ENCODE measurements at places on chromosomes 4 and X.
A peak's percentile ranks its signal among the peaks of the same experiment; 100 is the strongest.

DNA sequence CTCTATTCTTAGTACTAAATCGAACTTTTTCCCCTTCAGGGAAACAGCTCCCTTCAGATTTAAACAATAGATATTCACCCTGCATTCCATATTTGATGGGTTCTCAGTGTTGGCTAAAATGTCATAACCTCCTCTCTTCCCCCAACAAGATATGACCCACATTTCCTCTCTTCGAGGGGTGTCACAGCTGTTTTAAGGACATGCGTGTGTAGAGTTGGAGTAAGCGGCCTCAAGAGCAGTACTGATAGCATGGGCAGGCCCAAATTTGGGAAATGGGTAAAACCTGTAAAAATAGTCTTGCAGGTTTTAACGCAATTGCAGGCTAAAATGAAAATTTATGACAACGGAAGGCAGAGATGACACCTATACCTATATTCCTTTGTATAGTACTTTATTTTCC lies 28.7 kb downstream of the SAT1 start:
- no peak for DNase-seq

GRCh38 chr4:7842384-7843279 lies 97.0 kb downstream of the AFAP1 start:
- peak; percentile 87 for DNase-seq

DNA sequence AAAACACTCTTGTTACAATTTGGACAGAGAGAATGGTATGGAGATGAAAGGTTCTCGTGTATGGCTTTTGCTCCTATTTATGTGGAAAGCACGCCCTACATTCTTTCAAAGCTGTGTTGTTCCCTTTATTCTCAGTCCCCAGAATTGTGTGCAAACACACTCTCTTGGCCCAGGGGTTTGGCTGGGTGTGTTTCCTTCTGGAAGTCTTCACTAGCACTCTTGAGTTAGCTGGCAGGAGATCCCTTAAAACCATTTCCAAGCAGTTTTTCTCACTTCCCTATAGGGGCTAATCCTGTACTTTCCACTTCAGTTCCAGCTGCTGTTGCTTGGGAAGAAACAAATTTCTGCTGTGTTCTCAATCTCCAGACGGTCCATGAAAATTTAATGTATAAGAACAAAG lies 35.1 kb downstream of the FHL1 start:
- no peak for DNase-seq

GRCh38 chr4:82799006-82799881 lies 648 bp upstream of the SCD5 start:
- peak; percentile 55 for DNase-seq

- no peak for DNase-seq
These were observed 104.2 kb downstream of the FAM47B start for GRCh38 chrX:35046660-35047296.

GRCh38 chr4:105306820-105307219 lies 160.1 kb downstream of the TET2 start:
- DNase-seq: no peak

DNA sequence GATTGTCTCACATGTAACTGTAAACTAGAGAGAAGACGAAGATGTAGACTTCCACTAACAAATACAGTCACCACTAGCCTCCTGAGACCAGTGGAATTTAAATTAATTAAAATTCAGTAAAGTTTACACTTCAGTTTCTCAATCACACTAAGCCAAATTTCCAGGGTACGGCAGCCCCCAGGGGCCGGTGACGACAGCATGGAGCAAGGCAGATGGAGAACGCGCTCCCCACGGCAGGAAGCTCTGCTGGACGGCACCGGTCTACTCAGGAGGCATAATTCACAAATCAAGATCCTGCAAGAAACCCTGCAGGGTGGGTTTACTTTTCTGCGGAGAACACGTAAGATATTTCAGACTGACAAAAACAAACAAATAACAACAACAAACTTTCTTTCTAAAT lies 80.7 kb downstream of the FAT1 start:
- DNase-seq: peak; percentile 71

DNA sequence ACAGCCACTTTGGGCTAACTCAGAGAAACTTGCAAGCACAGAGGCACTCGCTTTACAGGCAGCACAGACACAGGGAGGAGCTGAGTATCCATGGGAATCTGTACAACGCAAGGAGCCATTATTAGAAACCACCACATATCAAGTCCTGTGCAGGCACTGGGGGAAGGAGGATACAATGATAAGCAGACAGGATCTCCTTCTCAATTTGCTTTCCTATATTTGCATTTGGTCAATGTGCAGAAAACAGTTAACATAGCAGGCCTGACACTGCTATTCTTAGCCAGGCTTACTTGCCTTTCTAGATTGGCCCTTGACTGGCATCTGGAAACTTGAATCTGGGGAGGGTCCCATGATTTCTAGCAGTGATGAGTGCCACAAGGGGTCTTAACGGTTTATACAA lies 65.8 kb downstream of the TEC start:
- DNase-seq: no peak

DNA sequence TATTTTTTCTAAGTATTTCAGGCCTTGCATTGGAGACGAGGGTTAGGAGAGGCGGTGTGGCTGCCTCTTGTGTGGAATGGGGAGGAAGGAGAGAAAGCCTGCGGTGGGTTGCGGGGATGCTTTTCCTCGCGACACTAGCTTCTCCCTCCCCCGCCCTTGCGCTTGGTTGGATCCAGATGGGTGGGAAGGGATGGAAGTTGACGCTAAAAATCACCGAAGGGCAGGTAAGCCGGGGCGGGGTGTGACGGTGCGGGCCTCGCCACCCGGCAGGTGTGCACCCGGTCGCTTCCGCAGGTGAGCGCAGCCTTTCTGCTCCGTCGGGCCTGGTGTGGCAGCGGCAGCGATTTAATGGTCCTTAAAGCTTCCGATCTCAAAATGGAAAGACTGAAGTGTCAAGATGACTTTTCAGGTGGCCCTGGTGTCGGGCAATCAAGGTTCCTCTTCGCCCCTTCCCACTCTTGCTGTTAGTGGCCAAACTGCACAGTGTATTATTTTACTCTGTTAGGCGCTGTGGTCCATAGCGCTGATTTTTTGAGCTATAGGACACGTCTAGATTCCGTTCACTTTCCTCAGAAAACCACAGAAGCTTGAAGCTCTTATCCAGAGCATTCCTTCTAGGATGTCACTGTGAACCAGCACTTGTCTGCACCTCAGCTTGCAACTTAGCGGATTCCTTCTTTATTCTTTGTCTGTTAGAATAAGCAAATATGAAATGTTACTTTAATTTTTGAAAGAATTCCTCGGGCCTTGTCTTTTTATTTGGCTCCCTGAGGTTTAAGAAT lies 765 bp downstream of the ENOPH1 start:
- no peak for DNase-seq

DNA sequence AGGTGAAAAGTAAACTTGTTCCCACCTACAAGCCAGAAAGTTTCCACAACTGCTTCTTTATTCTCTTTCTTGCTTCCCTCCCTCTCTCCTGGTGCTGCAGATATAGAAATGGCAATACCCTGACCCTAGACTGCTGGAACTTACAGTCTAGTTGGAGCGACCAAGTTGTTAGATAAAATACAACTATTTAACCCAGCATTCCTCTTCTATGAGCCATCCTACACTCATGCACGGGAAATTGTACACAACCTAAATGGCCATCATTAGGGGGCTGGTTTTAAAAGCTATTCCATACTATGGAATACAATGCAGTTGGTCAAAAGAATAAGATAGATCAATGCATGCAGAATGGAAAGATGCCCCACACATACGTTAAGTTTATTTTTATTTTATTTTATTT lies 41.1 kb downstream of the PJA1 start:
- DNase-seq: no peak

- no peak for DNase-seq
These were observed 329.4 kb downstream of the PDGFC start for GRCh38 chr4:156642161-156642560.

DNA sequence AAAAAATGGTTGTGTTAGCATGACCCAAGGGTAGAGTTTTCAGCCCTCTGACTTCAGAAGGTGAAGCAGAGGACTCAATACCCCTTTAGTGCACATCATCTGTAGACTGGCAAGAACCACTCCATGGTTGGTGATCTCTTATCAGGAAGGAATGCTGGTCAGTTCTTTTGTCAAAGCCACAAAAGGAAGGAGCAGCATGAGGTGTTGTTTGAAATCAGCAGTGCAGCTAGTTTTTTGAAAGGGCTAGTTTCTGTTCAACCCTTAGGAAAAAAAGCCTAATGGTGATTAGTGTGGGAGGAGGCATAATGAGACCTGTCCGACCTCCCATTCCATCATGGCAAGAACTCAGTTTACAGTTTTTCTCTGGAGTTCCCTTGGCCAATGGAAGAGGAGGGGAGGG lies 362.0 kb upstream of the CT83 start:
- no peak for DNase-seq

DNA sequence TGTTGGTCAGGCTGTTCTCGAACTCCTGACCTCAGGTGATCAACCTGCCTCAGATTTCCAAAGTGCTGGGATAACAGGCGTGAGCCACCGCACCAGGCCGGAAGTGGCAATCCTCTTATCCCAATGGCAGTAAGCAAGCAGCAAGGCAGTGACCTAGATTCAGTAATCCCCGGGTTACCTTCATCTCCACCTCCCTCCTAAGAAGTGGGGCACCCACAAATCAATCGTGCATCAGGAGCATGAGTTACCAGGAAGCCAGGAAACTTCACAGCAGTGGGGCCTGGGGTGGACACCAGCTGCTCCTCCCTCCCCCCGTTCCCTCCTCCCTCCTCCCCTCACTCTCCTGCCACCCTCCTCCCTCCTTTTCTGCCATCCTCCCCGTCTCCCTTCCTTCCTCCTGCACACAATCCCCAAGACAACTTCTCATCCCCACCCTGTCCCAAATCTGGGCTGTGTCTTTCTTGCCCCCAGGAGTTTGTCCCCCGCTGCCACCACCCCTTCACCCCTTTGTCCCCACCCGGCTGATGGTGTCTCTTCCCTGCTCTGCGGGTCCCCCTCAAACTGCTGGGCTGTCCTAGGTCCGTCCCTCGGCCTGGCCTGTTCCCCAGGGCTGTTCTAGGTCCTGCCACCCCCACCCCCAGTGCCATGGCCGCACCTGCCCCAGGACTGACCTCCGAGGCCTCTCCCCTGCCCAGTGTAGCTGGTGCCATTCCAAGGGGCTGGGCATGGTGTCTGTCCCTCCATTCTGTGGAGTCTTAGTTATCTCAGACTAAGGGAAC lies 2.2 kb downstream of the PDE6B start:
- DNase-seq: no peak

DNA sequence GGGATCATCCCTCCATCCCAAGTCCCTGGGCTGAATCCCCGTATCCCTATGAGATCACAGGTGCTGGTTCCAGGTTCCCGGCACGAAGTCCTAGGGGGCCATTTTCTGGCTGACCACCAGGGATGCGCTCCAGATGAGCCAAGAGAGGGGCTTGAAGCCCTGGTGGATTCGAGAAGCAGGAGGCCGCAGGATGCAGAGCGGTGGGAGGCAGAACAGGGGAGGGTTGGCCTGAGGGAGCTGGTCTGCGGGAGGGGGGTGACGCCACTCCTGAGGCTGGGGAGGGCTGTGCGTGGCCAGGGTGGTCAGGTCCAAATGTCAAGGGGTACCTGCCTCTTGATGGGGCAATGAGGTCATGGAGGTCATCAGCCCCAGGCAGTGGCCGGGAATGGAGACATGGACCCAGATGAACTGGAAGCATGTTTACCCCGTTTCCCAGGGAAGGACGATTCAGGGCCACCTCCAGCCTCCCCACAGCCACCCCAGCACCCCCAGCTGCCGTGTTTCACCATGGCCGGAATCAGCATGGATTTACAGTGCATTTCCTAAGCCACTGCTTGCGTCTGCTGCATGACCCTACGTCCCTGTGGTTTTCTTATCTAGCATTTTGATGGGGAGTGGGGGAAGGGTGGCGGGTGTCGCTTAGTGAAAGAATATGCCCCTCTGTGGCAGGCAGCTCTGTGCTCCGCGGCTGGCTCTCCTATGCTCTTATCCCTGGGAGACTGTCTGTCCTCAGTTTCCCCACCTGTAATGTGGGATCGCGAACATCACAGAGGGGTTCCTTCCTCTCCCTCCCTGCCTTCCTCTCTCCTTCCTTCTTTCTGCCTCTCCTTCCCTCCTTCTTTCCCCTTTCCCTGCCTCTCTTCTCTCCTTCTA lies 17.0 kb upstream of the HTRA3 start:
- DNase-seq: peak; percentile 33

DNA sequence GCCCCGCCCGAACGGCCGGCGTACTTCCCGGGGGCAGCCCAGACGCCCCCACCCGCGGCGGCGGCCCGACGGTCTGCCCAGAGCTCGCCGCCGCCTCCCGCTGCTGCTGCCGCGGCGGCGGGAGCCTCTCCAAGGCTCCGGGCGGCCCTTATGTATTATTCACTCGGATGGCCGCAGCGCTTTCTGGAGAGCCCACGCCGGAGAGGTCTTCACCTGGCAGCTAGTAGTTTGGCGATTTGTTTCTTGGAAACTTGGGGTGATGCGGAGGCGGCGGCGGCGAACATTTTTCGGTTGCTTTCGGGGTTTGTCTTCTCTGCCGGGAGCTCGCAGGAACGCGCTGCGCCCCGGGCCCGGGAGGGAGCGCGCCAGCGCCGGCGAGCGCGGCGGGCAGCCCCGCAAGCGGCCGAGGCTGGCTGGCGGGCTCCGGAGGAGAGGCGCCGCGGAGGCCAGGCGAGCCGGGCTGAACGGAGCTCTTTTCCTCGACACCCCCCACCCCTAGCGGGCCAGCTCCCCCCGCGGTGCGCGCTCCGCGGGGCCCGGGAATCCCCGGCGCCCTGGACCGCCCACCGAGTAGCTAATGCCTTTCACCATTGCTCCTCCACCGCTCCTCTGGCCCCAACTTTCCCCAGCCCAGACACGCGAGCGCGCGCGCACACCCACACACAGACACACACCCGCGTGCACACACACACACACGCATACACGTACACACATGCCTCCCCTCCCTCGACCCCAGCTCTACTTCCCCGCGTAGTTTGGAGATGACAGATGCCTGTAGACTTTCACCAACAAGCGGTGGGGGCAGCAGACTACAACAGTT lies 113.5 kb downstream of the DHX15 start:
- DNase-seq: peak; percentile 31

- DNase-seq: no peak
These were observed 36.2 kb downstream of the CT47B1 start for GRCh38 chrX:120839491-120839890.

- no peak for DNase-seq
These were observed 99.5 kb downstream of the ARHGAP6 start for GRCh38 chrX:11566173-11566572.

GRCh38 chrX:49959602-49960001 lies 37.2 kb downstream of the CLCN5 start:
- DNase-seq: no peak

- no peak for DNase-seq
These were observed 152.3 kb downstream of the SLC10A7 start for GRCh38 chr4:146369446-146369845.

DNA sequence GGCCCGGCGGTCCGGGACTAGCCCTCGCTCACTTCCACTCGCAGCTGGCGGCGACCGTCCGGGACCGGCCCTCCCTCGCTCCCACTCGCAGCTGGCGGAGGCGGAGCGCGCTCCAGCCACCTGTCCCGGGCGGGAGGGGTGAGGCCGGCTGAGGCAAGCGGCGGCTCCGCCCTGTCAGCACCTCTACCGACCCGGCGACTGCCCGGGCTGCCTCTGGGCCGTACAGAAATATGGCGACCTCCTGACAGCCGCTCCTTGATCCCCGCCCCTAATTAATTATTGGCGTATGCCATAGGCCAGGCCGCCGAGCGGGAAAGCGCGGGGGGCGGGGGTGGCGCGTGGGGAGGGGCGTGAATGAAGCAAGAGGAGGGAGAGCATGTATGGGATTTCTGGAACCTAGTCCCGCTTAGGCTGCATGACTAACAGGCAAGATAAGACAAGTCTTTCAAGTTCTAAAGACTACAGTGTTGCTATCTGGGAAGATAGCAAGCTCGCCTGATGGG lies at the start of gene MORC4:
Gene MORC4 (minus strand): TSS at position 200 of the 503 bp plus-strand sequence. CDS start 243 bp downstream, outside the sequence.
- peak; percentile 92 for DNase-seq
